ENCODE measurements at places on chromosomes 5 and 9.

DNA sequence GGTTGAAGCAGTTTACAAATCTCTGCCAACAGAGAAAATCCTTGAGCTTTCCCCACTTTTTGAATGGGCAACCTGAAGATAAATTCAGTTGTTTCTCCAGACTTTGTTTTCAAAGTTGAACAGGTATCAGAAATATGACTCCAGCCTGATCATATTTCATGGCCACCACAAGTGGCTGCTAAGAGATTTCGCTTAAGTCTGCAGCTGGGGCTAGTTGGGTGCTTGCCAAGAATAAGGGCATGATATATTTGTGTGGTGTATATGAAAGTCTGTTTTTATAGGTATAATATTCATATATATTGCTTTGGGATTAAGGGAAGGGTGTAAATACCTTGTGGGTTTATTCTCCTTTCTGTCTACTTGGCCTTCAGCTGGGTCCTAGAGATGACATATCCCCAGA, 168.4 kb upstream of the GDNF start:
- no peak for DNase-seq

DNA sequence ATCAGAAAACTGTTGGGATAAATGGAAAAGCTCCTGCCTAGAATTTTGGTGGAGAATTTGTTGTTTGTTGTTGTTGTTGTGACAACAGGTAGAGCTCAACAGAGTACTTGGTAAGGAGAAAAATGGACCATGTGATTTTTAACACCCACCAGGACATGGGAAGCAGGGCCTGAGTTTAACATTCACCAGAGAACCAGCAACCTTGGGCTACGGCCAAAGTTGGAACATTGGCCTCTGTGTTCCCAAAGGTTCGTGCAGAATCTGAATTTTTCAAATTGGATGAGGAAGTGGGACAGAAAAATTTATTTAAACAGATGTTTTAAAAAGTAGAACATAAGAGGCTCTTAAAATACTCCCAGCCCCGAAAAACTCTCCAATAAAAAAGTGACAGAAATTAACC, 127.0 kb downstream of the GNA14 start:
- DNase-seq, result no peak

- DNase-seq, result no peak
Observed at GRCh38 chr9:109801484-109801883, 21.5 kb downstream of the PALM2AKAP2 start.

DNA sequence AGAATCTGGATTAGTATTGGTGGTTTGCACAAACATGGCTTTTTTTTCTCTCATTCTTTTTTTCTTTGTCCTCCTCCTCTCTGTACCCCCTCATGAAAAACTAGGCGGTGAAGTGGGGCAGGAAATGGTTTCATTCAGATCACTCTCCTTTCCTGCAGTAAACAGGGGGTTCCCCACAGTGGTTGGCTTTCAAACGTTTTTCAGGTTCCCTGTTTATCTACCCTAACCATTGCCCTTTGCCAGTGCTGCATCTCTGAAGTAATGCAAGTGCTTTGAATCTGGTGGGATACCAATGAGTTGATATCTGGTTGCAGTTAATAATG, 29.8 kb downstream of the NR4A3 start:
- DNase-seq, result peak; percentile 37

GRCh38 chr5:148682058-148683026, 28.0 kb upstream of the HTR4 start:
- no peak for DNase-seq

GRCh38 chr5:139633295-139634027, 14.7 kb upstream of the CXXC5 start:
- DNase-seq, result peak; percentile 72

- DNase-seq, result no peak
Observed at GRCh38 chr5:42064821-42065220, 139.7 kb downstream of the FBXO4 start.
